Activated CD4-positive, alpha-beta T cell treated with anti-CD3 and anti-CD28 coated beads, Interleukin-10, Interleukin-2, amounts not matched to agents 100 ng/mL and 50 ng/mL, durations not matched to agents 16 hours and 8 hours (primary cell): ENCODE measurements at places on chromosomes 16 and 17.
A peak's percentile ranks its signal among the peaks of the same experiment; 100 is the strongest.

DNA sequence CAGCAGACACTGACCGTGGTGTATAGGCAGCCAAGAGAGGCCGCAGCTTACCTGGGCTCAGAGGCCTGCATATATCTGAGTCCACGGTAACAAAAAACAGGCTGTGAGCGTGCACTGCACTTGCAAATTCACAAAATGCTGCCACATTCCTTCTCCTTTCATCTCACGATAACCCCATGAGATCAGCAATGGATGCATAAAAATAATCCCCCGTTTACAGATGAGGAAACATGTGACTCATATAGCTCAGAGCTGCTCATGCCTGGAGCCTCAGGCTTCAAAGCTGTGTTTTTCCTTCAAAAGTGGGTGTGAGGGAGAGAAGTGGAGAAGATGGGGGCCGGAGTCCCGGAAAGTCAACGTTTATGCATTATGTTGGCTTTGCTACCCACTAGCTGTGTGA is 118.3 kb upstream of the FOXF1 start:
- no peak for DNase-seq

DNA sequence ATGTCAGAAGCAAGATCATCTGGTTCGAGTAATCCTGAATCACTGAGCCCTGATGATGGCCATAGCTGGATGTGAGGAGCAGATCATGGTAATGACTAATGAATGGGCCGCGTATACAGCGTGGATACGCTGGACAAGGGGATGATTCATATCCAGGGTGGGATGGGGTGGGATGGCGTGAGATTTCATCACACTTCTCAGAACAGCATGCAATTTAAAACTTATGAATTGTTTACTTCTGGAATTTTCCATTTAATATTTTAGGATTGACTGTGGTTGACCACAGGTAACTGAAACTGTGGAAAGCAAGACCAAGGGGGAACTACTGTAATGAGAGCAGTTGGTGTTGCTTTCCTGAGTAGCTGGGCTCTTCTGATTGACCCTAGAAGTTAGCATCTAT is 225.5 kb downstream of the STX8 start:
- DNase-seq, result no peak

DNA sequence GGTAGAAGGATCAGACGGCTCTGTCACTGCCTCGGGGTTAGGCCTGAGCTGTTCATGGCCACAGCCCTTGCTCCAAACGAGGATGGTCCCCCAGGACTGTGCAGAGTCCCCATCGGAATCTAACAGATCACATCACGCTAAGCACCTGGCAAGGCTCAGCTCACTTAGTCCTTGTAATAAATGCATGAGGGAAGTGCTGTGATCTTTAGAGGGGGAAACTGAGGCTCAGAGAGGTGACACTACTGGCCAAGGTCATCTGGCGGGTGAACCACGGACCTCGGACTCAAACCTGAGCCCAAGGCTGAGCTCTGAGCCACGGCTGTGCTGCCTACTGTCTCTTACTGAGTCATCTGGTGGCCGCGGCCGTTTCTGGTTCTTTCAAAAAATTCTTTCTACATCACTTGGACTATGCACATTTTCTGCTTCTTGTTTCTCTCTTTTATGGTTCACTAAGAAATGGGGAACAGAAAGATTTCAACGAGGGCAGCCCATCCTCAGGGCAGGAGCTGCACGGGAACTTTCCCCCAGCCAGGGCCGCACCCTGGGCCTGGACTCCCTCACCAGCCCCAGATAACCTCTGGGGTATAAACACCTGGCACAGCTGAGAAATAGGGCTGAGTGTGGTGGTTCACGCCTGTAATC is 55.6 kb downstream of the COTL1 start:
- no peak for DNase-seq

DNA sequence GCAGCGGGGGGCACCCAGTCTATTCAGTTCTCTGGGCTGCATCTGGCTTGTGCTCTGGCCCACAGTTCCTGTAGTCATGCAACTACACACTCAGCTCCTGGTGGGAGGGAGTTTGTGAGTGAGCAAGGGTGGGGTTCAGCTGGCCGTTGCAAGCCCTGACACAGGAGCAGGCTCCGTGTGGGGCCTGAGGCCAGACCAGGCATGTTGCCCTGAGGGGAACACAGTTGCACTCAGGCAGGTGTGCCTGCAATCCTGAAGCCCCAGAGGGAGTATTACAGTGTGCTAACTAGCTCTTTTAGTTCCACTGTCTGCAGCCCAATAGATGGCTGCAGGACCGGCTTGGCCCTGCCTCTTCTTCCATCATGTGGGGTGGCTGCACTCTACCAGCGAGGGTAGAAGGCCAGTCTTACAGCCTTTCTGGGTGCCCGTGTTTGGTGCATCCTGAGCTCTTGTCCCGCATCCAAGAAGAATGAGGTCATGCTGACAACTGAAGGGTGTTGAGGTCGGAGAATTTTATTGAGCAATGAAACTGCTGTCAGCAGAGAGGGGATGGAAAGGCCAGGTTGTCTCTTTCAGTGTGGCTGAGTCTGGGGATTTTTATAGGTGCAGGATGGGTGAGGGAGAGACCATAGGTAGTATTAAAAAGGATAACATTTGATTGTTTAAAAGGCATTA is 49.9 kb upstream of the ELAC2 start:
- no peak for DNase-seq

- peak; percentile 8 for DNase-seq
These were observed 1.1 kb downstream of the SPECC1 start for GRCh38 chr17:20010099-20010863.

- DNase-seq, result peak; percentile 69
These were observed 1.8 kb upstream of the RBFOX3 start for GRCh38 chr17:79612468-79613194.

DNA sequence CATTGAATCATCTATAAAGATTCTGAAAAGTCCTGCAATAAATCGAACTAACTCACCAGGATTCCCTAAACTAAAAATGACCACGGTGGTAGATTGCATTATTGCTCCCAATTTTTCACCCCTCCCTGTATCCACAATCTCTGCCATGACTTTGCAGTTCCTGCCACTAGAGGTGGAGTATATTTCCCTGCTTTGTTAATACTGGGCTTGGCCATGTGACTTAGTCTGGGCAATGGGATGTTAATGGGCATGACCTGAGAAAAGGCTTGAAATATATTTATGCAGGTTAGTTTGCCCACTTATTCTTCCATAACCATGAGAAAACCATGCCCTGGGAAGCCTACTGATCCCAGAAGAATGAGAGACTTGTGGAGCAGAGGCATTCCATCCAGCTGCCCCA is 59.1 kb downstream of the NOG start:
- no peak for DNase-seq

- no peak for DNase-seq
These were observed 12.0 kb downstream of the DGKE start for GRCh38 chr17:56845934-56846333.

DNA sequence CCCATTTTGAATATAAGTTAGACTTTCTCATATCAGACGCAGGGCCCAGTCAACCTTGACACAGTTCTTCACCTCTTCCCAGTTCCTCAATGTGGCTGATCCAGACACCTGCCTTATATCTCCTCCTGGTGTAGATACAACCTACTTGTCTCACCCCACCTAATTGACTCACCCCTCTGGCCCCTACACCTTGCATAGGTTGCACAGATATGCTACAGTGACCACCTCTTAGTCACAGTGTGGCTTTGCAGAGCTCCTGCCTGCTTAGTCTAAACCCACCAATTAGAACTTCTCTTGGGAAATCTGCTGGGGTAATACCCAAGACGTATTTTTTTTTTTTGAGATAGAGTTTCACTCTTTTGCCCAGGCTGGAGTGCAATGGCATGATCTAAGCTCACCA is 16.8 kb downstream of the CHP2 start:
- DNase-seq, result no peak

- DNase-seq, result peak; percentile 95
These were observed 22.6 kb downstream of the CNTNAP1 start for GRCh38 chr17:42704837-42705494.

GRCh38 chr17:43846963-43847371 is at the start of gene CD300LG:
TSS of gene CD300LG (plus strand) at chr17:43847176. CDS start at chr17:43847217, 41 bp downstream.
- no peak for DNase-seq

- DNase-seq, result no peak
These were observed 139.0 kb downstream of the HS3ST3A1 start for GRCh38 chr17:13462673-13463124.

DNA sequence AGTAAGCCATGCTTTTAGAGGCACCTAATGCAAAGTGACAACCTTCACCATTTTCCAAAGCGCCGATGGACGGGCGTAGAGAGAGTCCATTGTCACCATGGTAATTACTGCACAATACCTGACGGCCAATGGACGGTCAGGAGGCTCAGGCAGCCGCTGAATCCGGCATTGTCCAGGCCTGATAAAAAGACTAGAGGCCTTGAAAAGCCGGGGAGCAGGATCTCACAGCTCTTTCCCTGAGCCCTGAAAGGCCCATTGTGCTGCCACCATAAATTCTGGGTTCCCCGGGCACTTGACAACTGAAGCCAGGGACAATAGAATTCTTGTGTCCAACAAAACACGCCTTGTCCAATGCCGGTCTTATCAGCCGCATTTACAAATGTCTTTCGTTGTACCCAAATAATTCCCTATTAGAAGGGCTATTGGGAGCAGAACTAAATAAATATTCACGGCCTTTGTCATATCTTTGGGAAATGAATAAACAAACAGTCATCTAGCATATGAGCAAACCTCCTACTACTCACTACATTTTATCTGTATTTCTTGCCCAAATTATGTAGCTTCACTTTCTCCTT is 62.4 kb downstream of the CDH11 start:
- DNase-seq, result no peak

DNA sequence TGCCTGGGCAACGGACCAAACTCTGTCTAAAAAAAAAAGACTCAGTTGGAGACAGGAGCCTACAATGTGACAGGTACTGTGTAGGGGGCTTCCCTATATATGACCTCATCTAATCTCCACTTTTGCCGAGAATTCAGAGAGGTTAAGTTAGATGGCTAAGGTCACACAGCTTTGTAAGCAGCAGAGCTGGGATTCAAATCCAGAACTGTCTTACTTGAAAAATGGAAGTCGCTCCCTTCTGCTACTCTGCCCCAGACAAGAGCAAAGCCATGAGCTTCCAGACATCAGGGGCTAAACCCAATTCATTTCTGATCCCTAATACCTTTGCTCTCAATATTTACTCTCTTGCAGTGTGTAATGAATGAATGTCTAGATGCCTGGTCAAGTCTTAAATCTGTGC is 41.5 kb upstream of the ABCC12 start:
- no peak for DNase-seq

DNA sequence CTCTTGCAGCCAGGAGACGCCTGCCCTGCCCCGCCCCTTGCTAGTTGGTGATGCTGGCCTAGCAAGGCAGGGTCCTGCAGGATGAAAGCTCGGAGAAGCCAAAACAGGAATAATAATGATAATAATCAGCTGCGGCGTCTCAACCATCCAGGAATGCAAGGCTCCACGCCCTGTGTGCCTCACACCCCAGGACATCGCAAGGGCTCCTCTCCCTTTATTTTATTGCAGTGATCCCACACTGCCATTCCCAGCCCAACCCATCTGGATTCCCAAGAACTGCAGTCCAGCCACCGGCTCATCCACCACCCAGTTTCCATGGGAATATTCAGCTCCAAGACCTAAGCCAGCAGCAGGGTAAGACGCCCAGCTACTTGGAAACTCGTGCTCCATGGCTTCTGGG is 21.0 kb upstream of the ZNF652 start:
- DNase-seq, result no peak

GRCh38 chr16:90070440-90070839 is 6.7 kb downstream of the PRDM7 start:
- DNase-seq, result no peak

- no peak for DNase-seq
These were observed 417.8 kb upstream of the CCL2 start for GRCh38 chr17:33837281-33837680.
